H9 (cell line): ENCODE measurements at places on chromosomes 5 and 9.

DNA sequence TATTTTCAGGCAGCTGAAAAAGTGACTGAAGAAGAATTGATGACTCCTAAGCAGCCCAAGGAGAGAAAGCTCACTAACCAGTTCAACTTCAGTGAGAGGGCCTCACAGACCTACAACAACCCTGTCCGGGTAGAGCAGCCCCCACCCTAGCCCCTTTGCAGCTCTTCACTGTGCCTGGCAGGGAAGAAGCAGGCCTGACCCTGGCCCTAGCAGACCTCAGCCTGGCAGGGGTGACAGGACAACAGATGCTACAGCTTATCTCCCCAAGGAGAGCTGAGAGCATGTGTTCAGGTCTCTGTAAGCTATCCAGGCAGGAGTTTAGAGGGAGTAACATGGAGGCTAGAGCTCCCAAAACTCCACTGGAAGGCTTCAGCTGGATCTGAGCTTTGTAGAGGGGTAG lies 31.8 kb downstream of the DNAI1 start:
- H3K36me3 ChIP-seq, result no peaks in the 10 kb centered on the region
- H3K4me1 ChIP-seq, result no peaks in the 10 kb centered on the region
- no peak overlapping the region for H3K4me3 ChIP-seq
- DNase-seq, result no peak
- no peak overlapping the region for H3K27ac ChIP-seq

DNA sequence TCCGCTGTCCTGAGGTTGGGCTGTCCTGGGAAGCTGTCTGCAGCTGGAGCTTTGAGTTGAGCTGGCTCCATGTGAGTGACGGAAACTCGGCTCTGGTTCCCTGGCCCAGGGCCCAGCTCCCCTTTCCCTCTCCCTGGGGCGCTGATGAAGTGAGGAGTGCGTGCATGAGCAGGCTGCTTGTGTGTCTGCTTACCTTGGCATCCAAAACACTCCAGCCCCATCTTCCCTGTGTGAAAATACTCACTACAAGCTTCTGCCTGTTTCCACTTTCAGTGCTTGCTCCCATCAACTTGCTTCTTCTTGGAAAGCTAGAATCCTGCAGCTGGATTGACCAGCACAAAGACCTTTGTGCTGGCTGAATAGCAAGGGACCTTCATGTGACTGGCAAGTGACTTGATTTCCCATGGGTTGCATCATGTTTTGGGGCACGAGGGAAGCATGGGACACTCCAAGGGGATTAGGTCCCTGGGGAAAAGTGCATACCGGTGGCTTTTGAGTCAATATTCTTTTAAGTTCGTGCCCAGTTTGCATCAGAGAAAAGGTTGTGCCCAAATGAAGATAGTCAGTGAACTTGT lies 198.1 kb downstream of the GADD45G start:
- no peak for DNase-seq
- H3K4me3 ChIP-seq, result no peak overlapping the region
- H3K27me3 ChIP-seq, result no peaks in the 10 kb centered on the region
- no peak overlapping the region for H3K27ac ChIP-seq
- no peaks in the 10 kb centered on the region for H3K36me3 ChIP-seq

DNA sequence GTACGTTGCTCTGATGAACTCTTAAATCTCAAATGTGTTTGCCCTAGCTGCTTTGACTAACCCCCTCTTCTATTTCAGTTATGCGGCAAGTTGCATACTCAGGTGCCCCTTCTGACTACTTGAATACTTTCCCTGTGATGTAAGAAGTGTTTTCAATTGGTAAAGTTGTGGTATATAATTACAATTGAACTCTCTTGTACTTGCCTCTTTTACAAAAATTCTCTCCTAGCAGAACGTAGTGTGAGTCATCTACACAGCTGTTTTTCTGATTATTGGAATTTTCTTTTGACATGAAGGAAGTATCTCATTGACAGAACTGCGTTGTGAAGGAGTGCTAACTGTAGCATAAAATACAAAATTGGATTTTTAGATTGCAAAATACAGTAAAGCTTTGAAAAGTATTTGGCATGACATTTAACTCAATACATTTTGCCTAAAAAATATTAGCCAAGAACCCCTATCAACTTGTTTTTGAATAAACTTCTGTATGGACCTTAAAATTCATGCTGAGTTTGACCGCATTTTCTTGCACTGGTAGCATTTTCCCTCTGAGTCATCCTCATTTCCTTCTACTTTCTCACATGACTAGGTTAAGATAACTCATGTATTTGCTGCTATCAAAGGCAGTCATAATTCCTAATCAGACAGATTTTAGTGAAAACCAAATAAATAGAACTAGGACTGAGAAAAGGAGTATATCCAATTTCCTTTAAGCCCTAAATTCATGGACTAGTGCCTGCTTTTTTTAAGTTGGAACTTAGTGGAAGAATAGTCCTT lies 6.3 kb downstream of the CRHBP start:
- H3K27ac ChIP-seq, result no peak overlapping the region
- peaks cover 5% of the 10 kb centered on the region; the same call in 1 of the 2 replicates for H3K4me1 ChIP-seq
- no peaks in the 10 kb centered on the region for H3K36me3 ChIP-seq
- peaks cover 12% of the 10 kb centered on the region; the same call in 1 of the 2 replicates for H3K27me3 ChIP-seq
- no peak overlapping the region for H3K4me3 ChIP-seq

DNA sequence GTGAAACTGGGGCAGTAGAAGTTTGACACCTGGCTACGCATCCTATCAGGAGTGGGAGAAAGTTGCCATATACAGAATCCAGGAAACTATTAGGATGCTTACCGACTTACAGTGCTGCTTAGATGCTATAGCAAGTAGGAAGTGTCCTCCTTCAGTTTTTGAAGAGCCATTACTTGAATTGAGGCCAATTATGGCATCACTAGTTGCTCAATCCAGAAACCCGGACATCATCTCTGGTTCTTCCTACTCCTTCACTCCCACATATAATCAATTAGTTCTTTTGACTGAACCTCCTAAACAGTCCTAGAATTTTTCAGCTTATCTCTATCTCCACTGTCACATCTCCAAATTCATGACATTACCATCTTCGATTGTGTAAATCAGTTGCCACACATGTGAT lies 41.8 kb upstream of the UGCG start:
- H3K4me1 ChIP-seq, result no peaks in the 10 kb centered on the region
- DNase-seq, result no peak
- no peak overlapping the region for H3K4me3 ChIP-seq
- H3K36me3 ChIP-seq, result no peaks in the 10 kb centered on the region

DNA sequence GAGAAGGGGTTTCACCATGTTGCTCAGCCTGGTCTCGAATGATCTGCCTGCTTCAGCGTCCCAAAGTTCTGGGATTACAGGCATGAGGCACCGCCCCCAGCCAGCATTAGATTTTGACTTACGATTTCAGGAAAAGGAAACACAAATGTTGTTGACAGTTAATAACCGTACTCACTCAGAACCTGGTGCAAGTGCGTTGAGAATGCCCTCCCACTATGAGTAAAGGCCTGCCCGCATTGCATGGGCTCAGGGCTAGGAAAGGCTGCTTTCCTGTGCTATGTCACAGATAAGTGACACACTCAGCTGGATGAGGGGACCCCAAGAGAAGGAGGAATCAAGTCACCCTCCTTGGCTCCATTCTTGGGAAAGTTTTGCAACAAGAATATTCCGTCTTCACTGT lies 42.4 kb downstream of the NDST1 start:
- peaks cover 21% of the 10 kb centered on the region; the same call in 2 of the 3 replicates for H3K36me3 ChIP-seq
- no peaks in the 10 kb centered on the region for H3K4me1 ChIP-seq
- H3K27ac ChIP-seq, result no peak overlapping the region
- DNase-seq, result no peak

DNA sequence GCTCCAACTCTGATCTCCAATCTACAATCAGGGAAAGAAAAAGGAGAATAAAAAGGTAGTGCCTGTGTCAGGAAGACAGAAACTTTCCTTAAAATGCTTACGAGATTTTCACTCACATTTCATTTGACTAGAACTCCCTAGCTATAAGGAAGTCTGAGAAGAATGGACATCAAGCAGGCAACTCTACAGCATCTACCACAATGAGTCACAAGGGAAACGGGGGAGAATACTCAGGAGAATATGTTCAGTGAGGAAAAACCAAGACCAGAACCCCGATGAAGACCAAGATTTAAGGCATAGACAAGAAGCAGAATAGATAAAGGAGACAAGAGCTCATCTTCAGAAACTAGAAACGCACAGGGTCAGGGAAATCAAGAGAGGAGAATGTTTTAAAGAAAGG lies 9.0 kb upstream of the SETD9 start:
- H3K27me3 ChIP-seq, result no peaks in the 10 kb centered on the region
- no peak overlapping the region for H3K27ac ChIP-seq
- no peak for DNase-seq
- H3K4me1 ChIP-seq, result no peaks in the 10 kb centered on the region
- no peak overlapping the region for H3K4me3 ChIP-seq
- H3K36me3 ChIP-seq, result no peaks in the 10 kb centered on the region

- no peak overlapping the region for H3K27ac ChIP-seq
- no peak overlapping the region for H3K4me3 ChIP-seq
- no peak for DNase-seq
Measured at GRCh38 chr9:35179347-35180280, 17.8 kb downstream of the UNC13B start.

- peaks cover 3% of the 10 kb centered on the region; the same call in 1 of the 2 replicates for H3K27me3 ChIP-seq
- no peaks in the 10 kb centered on the region for H3K4me1 ChIP-seq
- H3K27ac ChIP-seq, result no peak overlapping the region
- no peak overlapping the region; the same call in 1 of the 2 replicates for H3K4me3 ChIP-seq
- DNase-seq, result peak; percentile 94
Measured at GRCh38 chr9:92140074-92140753, 25.0 kb upstream of the SPTLC1 start.

- DNase-seq, result peak; percentile 68
- no peaks in the 10 kb centered on the region for H3K27me3 ChIP-seq
- H3K27ac ChIP-seq, result no peak overlapping the region
- no peaks in the 10 kb centered on the region for H3K36me3 ChIP-seq
Measured at GRCh38 chr9:7360513-7360912, 439.1 kb downstream of the DMAC1 start.

GRCh38 chr9:114501796-114502682 lies 3.2 kb downstream of the WHRN start:
- peaks cover 4% of the 10 kb centered on the region for H3K4me1 ChIP-seq
- H3K27me3 ChIP-seq, result no peaks in the 10 kb centered on the region; the same call in 1 of the 2 replicates
- H3K4me3 ChIP-seq, result peak overlapping the region; percentile 71
- no peak for DNase-seq
- H3K27ac ChIP-seq, result no peak overlapping the region

DNA sequence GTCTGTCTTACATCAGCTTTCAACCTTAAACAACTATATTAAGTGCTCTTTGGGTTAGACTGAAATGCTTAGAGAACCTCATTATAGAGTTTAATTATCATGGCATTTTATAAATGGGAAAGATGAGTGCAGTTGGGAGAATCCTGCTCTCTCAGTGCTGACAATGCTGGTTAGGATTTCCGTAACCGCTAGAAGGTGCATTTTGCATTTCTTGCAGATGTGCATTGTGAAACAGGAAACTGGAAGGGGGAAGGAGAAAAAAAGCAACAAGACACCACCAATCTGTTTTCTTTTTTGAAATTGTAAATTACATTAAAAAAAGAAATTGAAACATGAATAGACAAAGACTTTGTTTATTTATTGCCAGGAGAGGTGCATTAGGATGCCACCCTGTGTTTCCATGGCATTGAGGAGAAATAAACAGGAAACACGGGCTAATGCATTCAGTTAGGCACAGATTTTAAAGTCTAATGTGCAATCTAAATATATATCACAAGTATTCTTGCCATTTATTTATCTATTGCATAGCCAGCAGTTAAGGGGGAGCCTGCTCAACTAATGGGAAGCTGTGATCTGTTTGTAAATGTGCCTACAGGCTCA lies 478.9 kb downstream of the PSAT1 start:
- no peaks in the 10 kb centered on the region for H3K27me3 ChIP-seq
- no peaks in the 10 kb centered on the region for H3K36me3 ChIP-seq
- peaks cover 8% of the 10 kb centered on the region for H3K4me1 ChIP-seq
- no peak overlapping the region for H3K27ac ChIP-seq
- H3K4me3 ChIP-seq, result no peak overlapping the region

- H3K4me1 ChIP-seq, result no peaks in the 10 kb centered on the region
- no peak overlapping the region for H3K4me3 ChIP-seq
- no peak for DNase-seq
- no peaks in the 10 kb centered on the region for H3K27me3 ChIP-seq
- no peaks in the 10 kb centered on the region for H3K36me3 ChIP-seq
Measured at GRCh38 chr5:87782916-87783315, 370.2 kb upstream of the CCNH start.

- H3K4me1 ChIP-seq, result no peaks in the 10 kb centered on the region
- no peak for DNase-seq
- H3K4me3 ChIP-seq, result no peak overlapping the region
Measured at GRCh38 chr9:106500171-106500570, 362.8 kb upstream of the ZNF462 start.

GRCh38 chr9:34610434-34611206 lies 1.3 kb downstream of the RPP25L start:
- peak; percentile 30 for DNase-seq
- H3K4me3 ChIP-seq, result peak overlapping the region; percentile 88
- no peak overlapping the region for H3K27ac ChIP-seq
- H3K4me1 ChIP-seq, result no peaks in the 10 kb centered on the region; the same call in 1 of the 2 replicates

DNA sequence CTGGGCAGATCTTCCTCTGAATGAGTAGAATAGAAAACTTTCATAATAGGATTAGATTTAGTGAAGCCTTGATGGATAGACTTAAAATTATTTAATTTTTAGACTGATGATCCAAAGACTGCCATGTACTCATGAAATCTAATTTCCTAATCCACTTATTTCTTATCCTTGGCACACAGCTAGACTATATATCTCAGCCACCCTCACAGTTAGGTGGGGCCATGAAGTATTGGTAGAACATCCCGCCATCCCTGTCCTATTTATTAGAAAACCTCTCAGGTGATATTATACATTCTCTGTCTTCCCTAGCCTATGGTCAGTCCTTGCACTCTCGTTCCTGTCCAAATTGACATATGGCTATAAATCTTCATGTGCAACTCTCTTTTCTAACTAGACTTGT lies 110.9 kb downstream of the FAM170A start:
- H3K27ac ChIP-seq, result no peak overlapping the region
- no peaks in the 10 kb centered on the region for H3K36me3 ChIP-seq
- no peaks in the 10 kb centered on the region for H3K4me1 ChIP-seq
- H3K27me3 ChIP-seq, result no peaks in the 10 kb centered on the region
- DNase-seq, result no peak

GRCh38 chr5:151585970-151586369 lies 5.2 kb downstream of the FAT2 start:
- H3K27me3 ChIP-seq, result no peaks in the 10 kb centered on the region; the same call in 1 of the 2 replicates
- no peak overlapping the region for H3K4me3 ChIP-seq
- no peak overlapping the region for H3K27ac ChIP-seq

DNA sequence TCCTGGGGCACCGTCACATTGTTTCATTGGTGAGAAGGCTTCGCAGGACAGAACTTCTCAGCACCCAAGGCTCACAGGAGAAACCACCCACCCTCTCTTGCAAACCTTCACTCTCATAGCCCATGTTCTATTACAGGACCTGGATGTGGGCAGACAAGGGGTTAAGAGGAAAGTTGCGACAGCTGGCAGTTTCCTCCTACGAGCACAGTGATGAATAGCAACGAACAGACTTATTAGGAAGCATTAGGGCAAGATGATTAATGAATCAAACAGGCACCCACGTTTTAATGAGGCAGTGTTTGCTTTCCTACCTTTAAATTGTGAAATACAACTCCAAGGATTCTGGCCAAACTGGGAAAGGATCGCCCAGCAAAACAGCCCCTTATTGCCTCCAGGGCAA lies 339.3 kb downstream of the DRD1 start:
- H3K36me3 ChIP-seq, result peaks cover 8% of the 10 kb centered on the region
- no peak overlapping the region for H3K27ac ChIP-seq
- H3K4me3 ChIP-seq, result no peak overlapping the region
- DNase-seq, result no peak

GRCh38 chr9:90773617-90774016 lies 28.0 kb upstream of the SYK start:
- no peak for DNase-seq
- H3K4me1 ChIP-seq, result peaks cover 3% of the 10 kb centered on the region; the same call in 1 of the 2 replicates
- no peak overlapping the region for H3K4me3 ChIP-seq

- no peaks in the 10 kb centered on the region for H3K27me3 ChIP-seq
- DNase-seq, result no peak
- no peak overlapping the region for H3K4me3 ChIP-seq
- H3K27ac ChIP-seq, result no peak overlapping the region
Measured at GRCh38 chr5:78589923-78590322, 58.6 kb downstream of the LHFPL2 start.
